Lung (tissue), 17 donors: ENCODE measurements at places on chromosomes 3 and 15.
A peak's percentile ranks its signal among the peaks of the same experiment; 100 is the strongest.

DNA sequence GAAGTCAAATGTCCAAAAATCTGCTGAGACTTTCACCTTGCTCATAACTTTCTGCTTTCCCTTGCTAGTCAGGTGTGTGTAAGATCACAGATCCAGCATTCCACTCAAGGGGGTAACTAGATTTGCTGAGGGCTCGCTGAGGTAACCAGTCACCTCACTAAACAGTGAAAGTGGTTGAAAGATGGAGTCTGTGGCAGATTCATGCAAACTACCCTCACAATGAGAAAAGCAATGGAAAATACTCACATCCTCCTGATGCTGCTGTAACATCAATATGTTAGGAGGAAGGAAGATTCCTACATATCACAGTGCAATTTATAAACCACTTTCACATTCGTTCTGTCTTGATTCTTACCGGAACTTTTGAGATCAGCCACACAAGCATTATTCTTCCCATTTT, 174.3 kb upstream of the BCL6 start:
- DNase-seq, result no peak

DNA sequence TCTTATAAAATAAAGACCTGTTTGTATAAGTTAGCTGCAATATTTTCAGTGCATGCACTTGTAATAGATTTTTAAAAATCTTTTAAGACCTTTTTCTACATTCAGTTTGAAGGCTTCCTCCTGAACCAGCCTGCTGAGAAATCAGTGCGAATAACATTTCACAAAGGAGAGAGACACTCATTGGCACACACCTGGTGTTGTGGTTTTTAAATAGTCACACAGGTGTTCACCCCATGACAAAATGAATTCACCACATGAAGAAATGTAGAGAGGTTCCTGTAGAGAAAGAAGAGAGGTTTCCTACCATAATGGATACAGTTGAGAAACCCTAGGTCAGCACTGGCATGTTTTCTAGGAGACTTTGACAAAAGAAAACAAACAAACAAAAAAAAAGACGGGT, 237.3 kb downstream of the CNTN6 start:
- no peak for DNase-seq

DNA sequence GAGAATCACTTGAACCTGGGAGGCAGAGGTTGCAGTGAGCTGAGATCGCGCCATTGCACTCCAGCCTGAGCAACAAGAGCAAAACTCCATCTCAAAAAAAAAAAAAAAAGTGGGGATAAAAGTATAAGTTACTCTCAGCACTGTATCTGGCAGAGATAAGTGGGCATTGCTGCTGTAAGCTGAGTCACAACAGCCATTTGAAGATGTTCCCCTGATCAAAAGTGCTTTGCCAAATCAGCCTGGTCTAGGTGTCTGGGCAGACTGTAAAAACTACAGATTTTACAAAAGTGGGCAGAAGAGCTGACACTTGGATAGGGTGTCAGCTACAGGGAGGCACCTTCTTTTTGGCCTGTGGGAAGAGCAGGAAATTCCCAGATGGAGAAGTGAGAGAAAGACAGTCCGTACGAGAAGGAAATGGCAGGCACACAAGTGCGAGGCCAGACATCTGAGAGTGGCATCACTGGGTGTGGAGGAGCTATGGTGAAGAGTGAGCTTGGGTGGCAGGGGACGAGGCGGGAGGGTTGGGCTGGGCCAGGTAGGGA, 78.5 kb downstream of the TRAK1 start:
- DNase-seq, result no peak

DNA sequence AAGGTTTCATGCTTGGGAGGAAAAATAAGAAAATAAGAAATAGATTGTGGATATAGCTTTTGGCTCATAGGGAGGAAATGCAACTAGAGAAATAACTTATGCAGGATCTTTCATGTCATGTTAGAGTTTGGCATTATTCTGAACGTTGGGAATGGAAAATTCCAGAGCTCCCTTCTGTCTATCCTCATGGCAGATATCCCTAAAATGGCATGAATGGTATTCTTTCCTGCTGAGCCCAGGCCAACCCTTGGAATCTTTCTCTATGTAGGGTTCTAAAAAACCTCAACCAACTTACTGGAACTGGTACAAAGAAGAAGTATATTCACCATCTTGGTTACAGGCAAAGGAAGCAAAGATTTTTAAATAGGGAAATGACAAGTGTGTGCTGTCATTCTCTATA, 212.5 kb downstream of the CHST2 start:
- no peak for DNase-seq

GRCh38 chr3:111588527-111588926, 6.6 kb downstream of the ZBED2 start:
- no peak for DNase-seq

DNA sequence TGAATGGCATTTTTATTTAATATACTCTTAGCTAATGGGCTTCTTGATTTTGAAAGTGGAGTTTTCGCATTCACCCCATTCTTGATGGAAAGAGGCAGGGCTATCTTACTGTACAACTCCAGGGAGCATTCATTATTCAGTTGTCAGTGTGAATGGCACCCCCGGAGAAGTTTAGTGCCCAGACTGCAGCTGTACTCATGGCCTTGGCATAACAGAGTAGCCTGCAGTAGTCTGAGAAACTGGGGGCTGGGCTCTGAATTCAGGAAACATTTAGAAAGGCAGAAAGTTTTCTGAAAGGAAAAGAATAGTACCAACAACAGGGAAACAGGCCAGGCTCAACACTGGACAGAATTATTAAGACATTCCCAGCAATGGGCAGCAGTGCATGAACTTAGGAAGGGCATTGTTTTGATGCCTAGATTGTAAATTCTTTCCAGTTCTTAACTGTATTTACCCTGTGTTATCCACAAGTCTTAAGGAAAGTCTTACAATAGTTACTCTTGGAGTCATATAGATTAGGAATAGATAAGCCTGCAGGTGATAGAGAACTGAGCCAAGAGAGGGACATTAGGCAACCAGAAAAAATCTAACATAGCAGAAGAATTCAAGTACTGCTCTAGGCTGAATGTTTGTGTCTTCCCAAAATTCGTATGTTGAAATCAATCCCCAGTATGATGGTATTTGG, 44.4 kb downstream of the TIPARP start:
- no peak for DNase-seq

DNA sequence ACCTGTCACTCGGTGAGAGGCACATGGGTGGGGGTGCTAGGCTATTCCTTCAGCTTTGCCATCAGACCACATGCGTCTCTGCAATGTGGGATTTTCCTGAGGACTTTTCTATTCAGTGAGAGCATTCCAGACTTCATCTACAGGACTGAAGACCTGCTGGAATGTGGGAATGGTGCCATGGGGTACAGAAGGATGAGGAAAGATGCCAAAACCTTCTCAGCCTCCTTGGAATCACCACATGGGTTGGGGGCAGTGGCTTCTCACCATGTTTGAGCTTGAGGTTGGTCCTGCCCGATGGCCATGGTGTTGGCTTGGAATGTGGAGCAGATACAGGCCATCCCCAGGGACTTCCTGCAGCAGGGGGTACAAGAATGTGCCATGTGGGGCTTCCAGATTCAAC, 80.9 kb upstream of the KLF13 start:
- no peak for DNase-seq

DNA sequence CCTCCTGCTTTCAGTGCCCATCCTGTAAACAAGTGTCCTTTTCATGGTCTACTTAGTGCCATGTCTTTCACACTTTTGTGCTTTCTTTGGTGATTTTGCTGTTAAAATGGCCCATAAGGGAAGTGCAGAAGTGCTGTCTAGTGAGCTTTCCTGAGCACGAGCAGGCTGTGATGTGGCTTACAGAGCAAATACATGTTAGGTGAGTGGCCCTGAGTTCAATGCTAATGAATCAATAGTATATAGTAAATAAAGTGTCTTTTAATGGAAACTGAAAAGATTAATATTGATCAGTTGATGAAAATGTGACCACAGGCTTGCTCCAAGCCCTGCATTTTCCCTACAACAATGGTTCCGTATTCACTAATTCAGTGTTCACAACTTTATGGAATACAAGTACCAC, 5.7 kb downstream of the SH3BP5 start:
- DNase-seq, result no peak

GRCh38 chr3:54358969-54359694, 236.8 kb downstream of the CACNA2D3 start:
- no peak for DNase-seq

DNA sequence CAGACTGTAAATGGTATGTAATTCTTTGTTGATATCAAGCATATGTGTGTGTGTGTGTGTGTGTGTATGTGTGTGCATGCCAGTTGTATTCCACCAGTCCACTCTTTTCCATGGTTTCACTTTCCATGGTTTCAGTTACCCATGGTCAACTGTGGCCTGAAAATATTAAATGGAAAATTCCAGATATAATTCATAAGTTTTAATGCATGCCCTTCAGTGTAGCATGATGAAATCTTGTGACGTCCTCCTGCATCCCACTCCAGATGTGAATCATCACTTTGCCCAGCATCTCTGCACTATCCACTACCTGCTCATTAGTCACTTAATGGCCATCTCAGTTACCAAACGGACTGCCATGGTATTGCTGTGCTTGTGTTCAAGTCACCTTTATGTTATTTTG, 215.9 kb downstream of the GBE1 start:
- no peak for DNase-seq

DNA sequence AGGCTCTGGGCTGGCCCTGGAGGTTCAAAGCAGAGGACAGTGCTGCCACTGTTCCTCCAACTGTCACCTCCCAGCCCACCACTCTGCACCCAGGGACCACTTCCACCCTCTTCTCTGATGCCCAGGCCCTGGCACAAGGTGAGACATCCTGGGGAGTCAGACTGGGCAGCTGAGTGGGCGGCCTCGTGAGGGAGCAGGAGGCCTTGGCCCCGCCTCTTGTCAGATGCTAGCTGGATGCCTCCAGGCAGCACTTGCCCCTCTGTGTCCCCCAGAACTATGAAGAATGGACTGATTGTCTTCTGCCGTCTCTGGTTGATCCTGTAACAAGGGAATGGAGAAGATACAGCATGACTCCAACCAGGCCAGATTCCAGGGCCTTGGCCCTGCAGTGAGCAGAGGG, 191.0 kb upstream of the LINGO1 start:
- no peak for DNase-seq

DNA sequence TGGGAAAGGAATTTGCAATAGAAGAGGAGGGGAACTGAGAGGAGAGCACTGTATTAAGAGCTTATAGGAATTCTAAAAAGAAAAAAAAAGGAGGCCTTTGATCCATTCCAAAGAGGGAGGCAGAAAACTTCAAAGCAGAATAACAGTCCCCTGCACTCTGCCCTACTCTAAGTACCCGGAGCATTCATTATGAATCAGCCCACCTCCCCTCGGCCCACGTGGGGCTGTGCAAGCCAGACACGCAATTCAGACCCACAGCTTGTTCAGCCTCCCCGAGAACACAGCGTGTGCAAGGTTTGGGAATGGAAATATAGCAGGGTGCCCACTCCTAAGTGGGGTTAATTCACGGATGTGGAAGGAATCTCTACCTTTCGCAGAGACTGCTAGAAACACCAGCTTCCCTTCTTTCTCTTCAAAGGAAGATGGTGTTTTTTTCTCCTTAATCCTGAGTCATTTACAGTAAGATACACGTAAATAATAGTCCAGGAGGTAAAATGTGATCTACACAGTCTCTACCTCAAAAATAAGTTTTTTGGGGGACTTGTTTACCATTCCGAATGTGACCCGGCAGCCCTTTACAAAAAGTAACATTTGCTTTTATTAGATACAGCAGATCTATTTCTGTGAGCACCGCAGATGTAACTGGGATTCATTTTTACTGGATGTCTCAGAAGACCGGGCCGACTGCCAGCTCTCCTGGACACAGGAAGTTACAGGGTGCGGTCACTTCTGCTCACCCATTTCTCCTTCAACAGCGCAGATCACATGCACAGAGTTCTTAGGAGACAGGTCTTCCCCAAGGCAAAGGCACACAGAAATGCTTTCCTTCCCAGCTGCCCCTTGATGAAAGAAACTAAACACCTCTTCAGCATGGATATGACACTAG, 768.5 kb upstream of the CFAP20DC start:
- peak; percentile 65 for DNase-seq

- DNase-seq, result no peak
These were observed 121.4 kb upstream of the ATP11B start for GRCh38 chr3:182671942-182672341.

DNA sequence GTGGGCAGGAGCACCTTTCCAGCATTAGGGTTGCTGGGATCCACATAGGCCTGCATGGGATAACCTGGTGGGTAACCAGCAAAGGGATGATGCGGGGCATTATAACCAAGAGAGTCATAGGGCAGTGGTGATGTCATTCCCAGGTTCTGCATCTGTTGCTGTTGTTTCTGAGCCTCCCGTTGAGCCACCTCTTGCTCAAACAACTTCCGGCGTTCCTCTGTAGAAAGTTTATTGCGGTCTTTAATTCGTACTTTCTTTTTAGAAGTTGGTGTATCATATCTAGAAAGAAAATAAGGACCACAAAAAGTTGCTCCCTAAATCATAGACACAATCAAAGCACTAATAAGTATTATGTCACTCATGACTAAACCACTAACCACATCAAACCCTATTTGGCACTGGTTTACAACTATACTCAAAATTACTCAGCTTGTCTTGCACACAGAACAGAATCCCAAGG, 77.8 kb downstream of the NBEAL2 start:
- no peak for DNase-seq

- DNase-seq, result peak; percentile 42
These were observed 404.5 kb downstream of the OCA2 start for GRCh38 chr15:27694506-27695087.

- peak; percentile 80 for DNase-seq
These were observed 51.4 kb upstream of the IGF1R start for GRCh38 chr15:98596885-98597392.

DNA sequence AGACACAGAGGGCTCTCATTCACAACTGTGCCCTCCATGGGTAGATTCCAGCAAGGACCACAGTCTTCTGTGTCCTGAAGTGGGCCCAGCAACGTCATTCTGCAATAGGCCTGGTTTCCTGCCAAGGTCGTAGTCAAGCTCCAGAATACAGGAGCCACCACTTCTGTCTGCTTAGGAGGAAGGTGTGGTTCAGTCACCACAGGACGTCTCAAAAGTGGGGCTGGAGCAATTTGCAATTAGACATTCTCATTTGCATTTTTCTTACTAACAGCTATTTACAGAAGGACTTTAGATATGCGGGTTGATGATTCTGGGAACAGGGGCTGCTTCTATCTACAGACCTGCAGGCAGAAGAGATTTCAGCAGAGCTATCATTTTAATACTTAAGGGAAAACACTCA, 58.7 kb upstream of the MYRIP start:
- DNase-seq, result no peak

- DNase-seq, result no peak
These were observed 2.7 kb downstream of the TM4SF19 start for GRCh38 chr3:196335503-196335948.

DNA sequence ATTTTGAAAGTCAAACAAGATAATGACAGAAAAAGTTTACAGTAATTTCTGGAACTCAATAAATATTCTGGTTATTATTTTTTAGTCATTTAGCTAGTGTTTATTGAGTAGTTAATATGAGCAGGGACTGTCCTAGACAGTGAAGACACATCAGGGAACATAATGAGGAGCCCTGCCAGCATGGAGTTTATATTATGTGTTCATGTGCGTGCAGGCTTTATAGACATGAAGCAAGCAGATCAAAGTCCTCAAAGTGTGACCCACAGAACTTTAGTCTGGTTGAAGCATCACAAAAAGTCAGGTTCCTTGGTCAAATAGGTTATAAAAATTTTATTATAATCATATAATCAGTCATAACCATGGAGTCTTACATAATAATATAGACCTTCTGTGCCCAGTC, 289.3 kb downstream of the CLSTN2 start:
- DNase-seq, result no peak
